ENCODE measurements at places on chromosomes 4 and X.

- DNase-seq = no peak
These were observed 177.1 kb upstream of the LCORL start for GRCh38 chr4:18198653-18199052.

- DNase-seq = no peak
These were observed 123.0 kb downstream of the ZNF827 start for GRCh38 chr4:145815626-145816025.

- DNase-seq = no peak
These were observed 118.7 kb downstream of the FAT4 start for GRCh38 chr4:125433453-125433852.

GRCh38 chr4:42488554-42488953 is 91.3 kb downstream of the SHISA3 start:
- DNase-seq = no peak

DNA sequence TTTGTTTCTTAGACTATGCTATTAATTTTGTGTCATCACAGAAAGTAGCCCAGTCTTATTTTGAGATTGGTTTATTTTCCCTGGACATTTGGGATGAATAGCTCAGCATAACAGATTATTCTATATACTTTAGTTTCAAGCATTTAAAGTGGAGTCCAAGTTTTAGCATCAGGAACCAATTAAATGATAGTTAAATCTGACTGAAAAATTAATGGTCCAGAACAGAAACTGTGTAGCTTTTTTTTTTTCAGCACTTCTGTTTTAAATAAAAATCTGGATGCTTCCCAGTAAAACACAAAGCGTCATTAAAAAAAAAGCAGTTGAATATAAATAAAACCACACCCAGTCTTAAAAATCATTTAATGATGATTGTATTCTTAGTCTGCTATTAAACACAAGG is 59.4 kb upstream of the PITX2 start:
- no peak for DNase-seq

Data from stimulated activated CD8-positive, alpha-beta memory T cell treated with anti-CD3 and anti-CD28 coated beads, Interleukin-4, amount 100 ng/mL, for 1 hour (primary cell).